ENCODE measurements at places on chromosomes 16 and 17. TPM values are rescaled to one million over a fixed set of nuclear protein-coding genes. Genes with fewer than 3 reads are reported as not detected.

Gene MPO
- total RNA-seq = not detected

DNA sequence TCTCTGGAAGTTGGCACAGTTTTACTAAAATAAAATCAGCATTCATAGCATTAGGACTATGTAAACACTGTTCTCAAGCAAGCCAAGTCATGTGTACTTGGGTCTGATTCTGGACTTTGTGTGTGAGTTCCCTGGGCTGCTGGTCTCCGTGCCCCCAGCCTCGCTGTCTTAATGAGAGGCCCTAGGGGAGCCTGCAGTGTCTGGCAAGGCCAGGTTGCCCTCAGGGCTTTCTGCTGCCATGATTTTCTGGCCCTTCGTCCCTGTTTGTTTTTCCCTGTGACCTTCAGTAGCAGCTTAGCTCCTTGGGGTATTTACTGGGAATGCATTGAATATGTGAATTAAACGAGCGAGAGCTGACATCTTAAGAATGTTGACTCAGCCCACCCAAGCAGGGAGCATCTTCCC lies 161.8 kb downstream of the RPTOR start:
- DNase-seq = no peak

DNA sequence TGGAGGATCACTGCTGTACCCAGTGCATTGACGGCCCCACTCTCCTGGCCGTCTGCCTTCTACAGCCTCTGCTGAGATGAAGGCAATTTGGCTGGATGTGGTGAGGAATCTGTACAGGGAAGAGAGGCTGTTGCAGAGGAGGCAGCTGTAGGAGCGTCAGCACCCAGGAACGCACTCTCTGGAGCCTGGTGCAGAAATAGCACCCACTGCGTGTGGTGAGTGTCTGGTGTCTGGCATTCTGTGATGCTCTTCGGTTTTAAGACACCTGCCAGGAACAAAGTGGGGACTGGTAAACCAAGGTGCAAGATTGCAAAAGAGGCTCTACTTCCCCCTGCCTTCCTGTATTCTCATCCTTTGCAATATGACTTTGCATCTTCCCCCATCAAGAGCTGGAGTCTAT lies 187.5 kb upstream of the SDK2 start:
- no peak for DNase-seq

Gene TMEM238L
- not detected for total RNA-seq

Gene CRHR1
- not detected for total RNA-seq

Gene TXNL4B
- total RNA-seq = 6.8 TPM

Gene KCNJ18
- not detected for total RNA-seq

- peak; percentile 83 for DNase-seq
Measured at GRCh38 chr16:20763461-20764232, at the start of gene ACSM3. TSS of gene ACSM3 (plus strand) at chr16:20764014. CDS start at chr16:20770035, 6,021 bp downstream.

- no peak for DNase-seq
Measured at GRCh38 chr16:77064037-77064436, 127.0 kb upstream of the MON1B start.

Gene SLC22A31
- 0.26 TPM for total RNA-seq

DNA sequence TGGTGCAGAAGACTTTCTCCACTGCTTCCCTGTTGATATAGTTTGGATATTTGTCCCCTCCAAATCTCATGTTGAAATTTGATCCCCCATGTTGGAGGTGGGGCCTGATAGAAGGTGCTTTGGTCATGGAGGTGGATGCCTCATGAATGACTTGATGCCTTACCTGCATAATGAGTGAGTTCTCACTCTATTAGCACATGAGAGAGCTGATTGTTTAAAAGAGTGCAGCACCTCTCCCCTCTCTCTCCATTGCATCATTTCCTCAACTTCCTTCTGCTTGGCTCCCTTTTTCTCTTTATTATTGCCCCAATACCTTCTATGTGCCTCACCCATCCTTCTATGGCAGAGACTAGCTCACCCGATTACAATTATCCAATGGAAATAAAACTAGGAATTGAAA lies 90.8 kb upstream of the COX10 start:
- DNase-seq = peak; percentile 1

DNA sequence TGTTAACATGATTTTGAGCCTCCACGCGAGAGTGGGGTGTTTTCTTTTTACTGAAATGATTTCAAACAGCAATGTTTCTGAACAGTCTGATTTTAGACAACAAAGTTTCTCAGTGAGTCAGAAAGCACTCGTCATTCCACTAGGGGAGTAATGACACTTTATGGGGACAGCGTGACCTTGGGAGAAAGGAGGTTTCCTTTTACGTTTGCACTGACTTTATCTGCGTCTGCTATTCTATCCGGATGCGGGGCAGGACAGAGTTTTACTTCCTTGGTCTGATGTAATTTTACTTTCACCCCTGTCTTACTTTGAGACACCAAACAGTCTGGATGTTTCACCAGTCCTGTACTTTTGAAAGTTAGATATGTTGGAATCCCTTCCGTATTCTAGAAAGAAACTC lies 20.7 kb downstream of the SLC47A1 start:
- no peak for DNase-seq

- DNase-seq = no peak
Measured at GRCh38 chr16:82735186-82735585, 108.4 kb downstream of the CDH13 start.

DNA sequence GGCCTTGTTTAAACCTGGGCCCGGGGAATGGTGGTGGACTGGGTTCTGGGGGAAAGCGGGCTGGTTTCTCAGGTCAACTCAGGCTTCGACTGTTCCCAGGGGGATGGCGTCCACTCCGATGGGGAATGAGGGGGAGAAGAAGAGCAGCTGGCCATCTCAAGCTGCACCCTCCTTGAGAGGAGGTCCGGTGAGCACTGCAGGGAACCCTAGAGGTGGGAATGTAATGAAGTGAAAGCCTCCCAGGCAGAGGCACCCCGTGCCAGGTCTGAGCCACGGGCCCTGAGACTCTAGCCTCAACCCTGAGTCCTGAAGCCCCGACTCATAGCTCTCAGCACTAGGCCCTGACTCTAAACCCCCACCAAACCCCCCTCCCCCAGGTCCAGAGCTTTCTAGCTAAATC lies 1.2 kb upstream of the CDIPT start:
- DNase-seq = no peak

Gene CACNG4
- not detected for total RNA-seq

Gene C16orf92
- total RNA-seq = not detected

GRCh38 chr16:720447-720989 lies 428 bp upstream of the ANTKMT start:
- DNase-seq = no peak

DNA sequence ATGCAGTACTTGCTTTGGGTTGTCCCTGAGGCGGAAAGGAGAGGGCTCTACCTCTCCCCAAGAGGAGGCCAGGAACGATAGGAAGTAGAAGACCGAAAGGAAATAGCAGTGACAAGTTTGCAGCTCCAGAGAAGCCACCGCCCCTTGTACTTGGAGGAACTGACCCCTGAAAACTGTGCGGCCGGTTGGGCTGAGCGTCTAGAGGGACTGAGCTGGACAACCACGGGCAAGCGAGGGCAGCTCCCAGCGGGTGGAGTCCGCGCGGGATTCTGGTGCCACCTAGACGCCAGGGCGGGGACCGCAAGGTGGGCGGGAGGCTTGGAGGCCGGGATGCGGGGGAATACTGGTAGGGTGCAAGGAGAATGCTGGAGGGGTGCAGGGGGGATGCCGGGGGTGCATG lies 1.3 kb upstream of the SLC6A4 start:
- peak; percentile 19 for DNase-seq

DNA sequence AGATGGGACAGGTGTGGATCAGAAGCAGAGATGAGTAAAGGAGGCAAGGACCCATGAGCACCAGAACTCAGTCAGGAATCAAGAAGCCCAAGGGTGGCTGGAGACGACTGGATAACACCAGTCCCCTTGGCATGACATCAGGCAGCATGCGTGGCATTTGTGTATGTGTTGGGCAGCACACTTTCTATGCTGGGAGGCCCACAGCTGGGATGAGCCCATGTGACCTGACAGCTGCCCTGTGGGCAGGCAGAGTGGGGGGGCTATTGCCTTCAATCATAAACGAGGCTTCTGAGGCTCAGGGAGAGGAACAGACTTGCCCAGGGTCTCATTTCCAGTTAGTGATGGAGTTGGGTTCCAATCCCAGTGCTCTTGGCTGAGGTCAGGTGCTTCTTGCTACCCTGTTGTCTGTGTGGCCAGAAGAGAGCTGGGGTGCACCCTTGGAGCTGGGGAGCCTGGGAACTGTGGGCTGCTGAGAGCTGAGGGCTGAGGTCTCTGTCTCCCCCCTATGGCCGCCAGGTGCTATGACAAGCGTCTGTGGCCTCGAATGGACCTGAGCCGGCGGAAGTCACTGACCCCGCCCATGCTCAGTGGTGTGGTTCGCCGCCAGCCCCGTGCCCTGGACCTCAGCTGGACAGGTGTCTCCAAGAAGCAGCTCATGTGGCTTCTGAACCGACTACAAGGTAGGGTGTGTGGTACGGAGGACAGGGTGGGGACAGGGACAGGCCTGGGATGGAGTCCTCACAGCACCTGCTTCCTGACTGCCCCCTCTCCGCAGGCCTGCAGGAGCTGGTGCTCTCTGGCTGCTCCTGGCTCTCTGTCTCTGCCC lies 7.1 kb upstream of the ORAI3 start:
- DNase-seq = peak; percentile 72

DNA sequence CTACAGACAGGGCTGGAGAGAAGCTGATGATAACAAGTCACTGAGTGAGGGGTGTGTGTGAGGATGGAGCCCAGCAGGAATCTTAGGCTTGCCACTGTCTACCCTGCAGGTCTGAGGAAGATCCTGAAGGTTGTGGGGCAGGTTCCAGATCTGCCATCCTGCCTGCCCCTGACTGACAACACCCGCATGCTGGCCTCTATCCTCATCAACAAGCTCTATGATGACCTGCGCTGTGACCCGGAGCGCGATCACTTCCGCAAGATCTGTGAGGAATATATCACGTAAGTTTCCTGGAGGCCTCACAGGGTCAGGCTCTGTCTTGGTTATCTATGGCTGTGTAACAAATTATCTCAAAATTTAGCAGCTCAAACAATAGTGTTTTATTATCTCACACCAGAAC lies 16.3 kb downstream of the UNC45B start:
- no peak for DNase-seq

DNA sequence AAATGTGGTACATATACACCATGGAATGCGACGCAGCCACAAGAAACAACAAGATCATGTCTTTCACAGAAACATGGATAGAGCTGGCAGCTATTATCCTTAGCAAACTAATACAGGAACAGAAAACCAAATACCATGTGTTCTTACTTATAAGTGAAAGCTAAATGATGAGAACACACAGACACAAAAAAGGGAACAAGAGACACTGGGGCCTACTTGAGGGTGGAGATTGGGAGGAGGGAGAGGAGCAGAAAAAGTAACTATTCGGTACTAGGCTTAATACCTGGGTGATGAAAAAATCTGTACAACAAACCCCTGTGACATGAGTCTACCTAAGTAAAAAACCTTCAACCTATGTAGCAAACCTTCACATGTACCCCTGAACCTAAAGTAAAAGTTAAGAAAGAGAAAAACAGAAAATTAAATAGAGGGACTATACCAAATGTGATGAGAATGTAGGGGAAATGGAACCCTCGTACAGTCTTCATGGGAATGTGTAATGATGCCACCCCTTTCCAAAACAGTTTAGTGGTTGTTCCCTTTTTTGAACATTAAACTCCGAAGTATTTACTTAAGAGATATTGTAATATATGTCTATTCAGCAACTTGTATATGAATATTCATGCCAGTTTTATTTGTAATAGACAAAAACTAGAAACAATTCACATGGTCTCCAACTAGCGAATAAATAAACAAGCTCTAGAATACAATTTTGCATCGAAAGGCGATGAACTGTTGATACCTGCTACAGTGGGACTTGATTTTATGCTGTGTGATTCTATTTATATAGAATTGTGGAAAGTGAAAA lies 33.9 kb downstream of the AHSP start:
- no peak for DNase-seq

DNA sequence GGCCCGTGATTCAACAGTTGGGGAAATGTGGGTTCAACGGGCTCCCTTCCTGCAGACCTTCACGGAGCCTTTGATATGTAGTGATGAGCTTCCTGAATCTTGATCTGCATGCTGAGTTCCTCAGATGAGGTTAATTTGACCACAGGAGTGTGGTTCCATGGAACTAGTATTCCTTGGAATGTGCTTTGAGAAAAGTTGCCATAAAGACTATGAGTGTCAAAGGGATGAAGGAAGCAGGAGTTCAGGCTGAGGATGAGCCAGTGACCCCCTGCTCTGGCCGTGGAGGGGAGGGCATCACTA lies 229.2 kb downstream of the MSI2 start:
- no peak for DNase-seq

DNA sequence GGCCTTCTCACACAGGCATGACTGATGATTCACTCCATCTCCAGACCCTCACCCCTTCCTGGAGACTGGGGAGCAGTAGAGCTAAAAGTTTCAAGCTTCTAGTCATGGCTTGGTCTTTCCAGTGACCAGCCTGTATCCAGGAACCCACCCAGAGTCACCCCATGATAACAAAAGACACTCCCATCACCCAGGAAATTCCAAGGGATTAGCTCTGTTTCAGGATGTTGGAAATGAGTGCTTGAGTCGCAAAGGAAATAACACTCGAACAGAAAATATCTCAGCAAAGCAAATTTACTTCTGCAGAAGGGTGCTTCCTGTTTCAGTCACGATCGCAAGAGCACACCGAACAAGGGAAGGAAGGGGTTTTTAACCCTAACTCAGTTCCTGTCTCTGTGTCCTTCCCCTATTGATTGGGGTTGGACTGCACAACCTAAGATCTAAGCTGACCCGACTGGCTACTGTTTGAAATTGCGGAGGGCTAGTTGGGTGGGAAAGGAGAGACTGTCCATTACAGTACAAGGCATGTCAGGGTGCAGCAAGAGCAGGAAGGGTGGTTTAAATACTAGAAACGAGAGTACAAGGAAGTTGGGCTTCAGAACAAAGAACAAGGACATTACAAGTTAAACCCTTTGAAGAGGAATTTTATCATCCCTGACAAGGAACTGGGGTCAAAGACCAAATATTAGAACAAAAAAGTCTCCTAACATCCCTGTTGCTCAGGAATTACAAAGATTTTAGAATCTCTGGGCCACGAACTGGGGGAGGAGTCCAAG lies 224.4 kb upstream of the CACNG5 start:
- DNase-seq = no peak

GRCh38 chr17:80071116-80071841 lies 30.1 kb upstream of the GAA start:
- DNase-seq = no peak

Gene WNT9B
- total RNA-seq = not detected

DNA sequence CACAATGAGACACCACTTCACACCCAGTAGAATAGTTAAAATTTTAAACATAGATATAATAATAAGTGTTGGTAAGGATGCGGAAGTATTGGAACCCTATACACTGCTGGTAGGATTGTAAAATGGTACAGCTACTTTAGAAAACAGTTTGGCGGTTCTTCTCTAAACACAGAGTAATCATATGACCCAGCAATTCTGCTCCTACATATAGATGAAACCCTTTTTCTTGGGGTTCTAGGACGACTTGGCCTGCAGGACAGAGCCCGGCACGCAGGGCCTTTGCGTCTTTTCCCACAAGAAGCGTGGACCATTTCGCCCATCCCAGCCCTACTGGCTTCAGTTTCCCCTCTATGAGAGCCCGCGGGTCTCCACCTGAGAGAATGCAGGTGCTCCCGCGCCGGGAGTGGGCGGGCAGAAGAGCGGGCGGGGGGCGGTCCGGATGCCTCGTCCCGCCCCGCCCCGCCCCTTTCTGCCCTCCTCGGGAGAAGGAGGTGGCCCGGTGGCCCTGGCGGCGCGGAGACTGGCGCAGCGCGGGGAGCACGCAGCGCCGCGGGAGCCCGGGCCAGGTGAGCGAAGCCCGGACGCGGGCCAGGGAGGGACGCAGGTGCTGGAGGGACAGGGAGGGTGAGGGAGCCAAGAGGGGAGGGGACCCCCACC lies at the start of gene SDR42E2:
TSS of gene SDR42E2 (plus strand) at position 508 of the 657 bp plus-strand sequence. CDS start 3,077 bp downstream, outside the sequence.
- DNase-seq = no peak
